NCI-H1092 (cell line): ENCODE measurements at places on chromosomes 4 and X.

GRCh38 chr4:184317234-184317918 lies 99.7 kb upstream of the ENPP6 start:
- no peak for DNase-seq

- DNase-seq: no peak
Observed at GRCh38 chr4:946103-946450, 13.8 kb downstream of the TMEM175 start.

DNA sequence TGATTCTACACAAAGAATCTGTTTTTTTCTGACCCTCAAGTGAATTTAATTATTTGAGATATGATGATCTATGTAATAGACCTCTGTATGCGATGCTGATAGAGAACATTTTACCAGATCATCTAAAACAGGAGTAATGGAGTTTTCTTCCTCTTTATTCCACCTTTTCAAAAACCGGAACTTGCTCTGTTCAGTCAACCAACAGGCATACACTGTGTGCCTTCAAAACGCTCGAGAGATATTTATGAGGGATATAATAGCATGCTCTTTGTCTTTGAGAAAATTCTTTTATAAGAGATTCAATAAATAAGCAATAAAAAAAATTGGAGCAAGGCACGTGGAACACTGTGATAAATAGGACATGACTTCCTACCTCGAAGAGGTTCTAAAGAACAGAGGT lies 2.0 kb downstream of the NYX start:
- no peak for DNase-seq

DNA sequence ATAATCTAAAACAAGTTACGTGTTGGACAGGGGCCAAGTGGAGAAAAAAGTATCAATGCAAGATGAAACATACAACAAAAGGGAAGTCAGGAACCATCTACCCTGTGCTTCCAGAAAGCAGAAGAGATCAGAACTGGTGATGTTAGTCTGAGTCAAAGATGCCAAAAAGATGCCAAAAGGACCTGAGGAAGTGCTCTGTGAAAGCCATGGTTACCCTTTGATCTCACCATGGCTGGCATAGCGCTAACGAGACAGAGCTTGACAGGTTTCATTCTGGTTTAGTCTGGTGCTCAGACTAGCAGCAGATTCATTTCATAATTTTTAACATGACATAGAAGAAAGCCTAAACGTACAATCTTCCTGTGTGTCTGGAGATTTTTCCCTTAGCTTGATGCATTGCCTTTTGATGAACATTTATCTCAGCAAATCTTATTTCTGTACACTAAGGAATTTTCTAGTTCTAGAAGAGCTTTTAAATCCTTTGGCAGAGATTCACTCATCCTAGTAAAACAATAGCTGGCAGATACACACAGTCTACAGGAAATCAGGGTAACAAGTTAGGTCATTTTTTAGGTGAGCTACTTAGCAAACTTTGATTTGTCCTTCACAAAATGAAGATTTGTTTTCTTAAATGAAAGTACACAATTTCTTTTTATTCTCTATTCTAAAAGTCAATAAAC lies 87.7 kb downstream of the COL25A1 start:
- no peak for DNase-seq

DNA sequence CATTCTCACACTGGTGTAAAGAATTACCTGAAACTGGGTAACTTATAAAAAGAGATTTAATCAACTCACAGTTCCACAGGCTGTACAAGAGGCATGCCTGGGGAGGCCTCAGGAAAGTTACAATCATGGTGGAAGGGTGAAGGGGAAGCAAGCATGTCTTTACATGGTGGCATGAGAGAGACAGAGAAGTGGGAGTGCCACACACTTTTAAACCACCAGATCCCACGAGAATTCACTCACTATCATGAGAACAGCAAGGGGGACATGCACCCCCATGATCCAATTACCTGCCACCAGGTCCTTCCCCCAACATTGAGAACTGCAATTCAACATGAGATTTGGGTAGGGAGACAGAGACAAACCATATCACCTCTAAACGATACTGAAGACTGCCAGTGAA lies 23.0 kb downstream of the EPGN start:
- no peak for DNase-seq

- no peak for DNase-seq
Observed at GRCh38 chrX:110359273-110359672, 625 bp downstream of the RTL9 start.

GRCh38 chrX:103276581-103277002 lies at the start of gene TCEAL5:
TSS of gene TCEAL5 (minus strand) at chrX:103276750. CDS start at chrX:103274563, 2,187 bp downstream.
- DNase-seq: no peak

DNA sequence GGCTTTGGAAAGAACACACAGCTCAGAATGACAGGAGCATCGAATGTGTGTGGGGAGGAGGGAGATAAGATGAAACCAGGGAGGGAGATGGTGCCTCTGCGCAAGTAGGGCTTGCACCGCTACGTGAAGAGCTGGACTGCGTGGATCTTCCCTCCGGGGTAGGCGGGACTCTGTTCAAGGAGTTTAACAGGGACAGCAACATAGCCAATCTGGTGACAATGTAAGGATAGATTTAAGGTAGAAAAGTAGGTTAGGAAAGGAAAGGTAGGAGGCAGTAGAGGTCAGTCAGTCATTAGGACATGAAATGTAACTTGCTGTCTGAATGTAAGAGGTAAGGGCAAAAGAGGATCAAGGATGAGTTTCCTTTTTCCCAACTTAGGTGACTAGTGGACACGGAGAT lies 152.5 kb downstream of the DCTD start:
- no peak for DNase-seq

- DNase-seq: no peak
Observed at GRCh38 chrX:46754586-46755061, 4.3 kb downstream of the SLC9A7 start.

GRCh38 chrX:20519826-20520225 lies 253.1 kb upstream of the RPS6KA3 start:
- DNase-seq: no peak

- no peak for DNase-seq
Observed at GRCh38 chrX:6778544-6779503, 243.9 kb upstream of the VCX3A start.

DNA sequence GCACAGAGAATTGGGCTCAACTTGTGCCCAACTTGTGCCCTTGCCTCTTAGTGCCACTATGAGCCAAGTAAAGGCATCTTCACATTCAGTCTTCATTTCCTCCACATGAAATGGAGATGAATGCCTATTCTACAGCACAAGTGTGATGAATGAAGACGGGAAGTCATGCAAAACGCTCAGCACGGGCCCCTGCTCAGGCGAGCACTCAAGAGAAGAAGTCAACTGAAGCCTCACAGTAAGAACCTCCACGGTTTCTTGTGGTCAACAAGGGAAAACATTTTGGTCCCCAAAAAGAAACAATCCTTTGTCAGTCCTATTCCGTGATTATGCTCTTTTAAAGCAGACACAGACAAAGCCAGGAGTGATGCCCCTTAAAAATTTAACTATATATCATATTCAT lies 87.0 kb downstream of the IRF2 start:
- no peak for DNase-seq

- no peak for DNase-seq
Observed at GRCh38 chr4:522911-523443, 24.0 kb downstream of the PIGG start.

- DNase-seq: no peak
Observed at GRCh38 chrX:1391707-1392375, at the start of gene SLC25A6. TSS of gene SLC25A6 (minus strand) at chrX:1392113. CDS start at chrX:1392009, 104 bp downstream.

DNA sequence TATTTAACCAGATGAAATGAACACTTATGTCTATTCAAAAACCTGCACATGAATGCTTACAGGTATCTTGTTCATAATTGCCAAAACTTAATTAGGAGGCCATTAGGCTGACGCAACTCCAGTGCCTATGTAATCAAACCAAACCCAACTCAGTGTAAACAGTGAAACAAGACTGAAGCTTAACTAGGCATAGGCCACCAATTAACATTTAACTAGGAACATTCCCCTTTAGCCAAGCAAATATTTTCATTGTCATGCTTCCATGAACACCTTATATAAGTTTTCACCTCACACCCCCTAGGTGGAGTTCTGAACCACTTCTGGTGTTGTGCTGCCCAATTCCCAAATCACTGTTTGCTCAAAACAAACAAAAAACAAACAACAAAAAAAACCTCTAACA lies 686.0 kb downstream of the STPG2 start:
- DNase-seq: no peak

GRCh38 chrX:44088510-44089144 lies 115.4 kb upstream of the NDP start:
- no peak for DNase-seq

GRCh38 chr4:109801895-109802319 lies at the start of gene CFI:
TSS of gene CFI (minus strand) at chr4:109801999. CDS start at chr4:109801971, 28 bp downstream.
- no peak for DNase-seq

- no peak for DNase-seq
Observed at GRCh38 chrX:69214463-69214862, 49.2 kb upstream of the PJA1 start.

- no peak for DNase-seq
Observed at GRCh38 chr4:74379912-74380311, 15.0 kb downstream of the EREG start.

GRCh38 chr4:22764183-22764582 lies 71.4 kb downstream of the GBA3 start:
- DNase-seq: no peak

DNA sequence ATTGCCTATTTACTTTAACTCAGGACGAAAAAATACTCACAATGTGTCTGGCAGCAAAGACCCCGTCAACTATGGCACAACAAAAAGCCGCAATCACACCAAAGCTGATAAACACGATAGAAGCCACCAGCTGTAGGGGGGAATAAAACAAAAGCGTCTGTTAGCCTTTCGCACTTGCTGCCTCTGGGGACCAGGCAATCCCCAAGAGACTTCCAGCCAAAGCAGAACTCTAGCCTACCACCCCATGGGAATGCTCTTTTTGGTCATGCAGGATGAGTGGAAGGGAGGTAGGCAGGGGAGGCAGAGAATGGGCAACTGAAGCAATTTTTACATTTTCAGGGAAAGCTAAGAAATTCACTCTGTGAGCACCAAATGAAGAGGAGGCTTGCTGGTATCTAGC lies 20.1 kb downstream of the TMEM255A start:
- DNase-seq: no peak

DNA sequence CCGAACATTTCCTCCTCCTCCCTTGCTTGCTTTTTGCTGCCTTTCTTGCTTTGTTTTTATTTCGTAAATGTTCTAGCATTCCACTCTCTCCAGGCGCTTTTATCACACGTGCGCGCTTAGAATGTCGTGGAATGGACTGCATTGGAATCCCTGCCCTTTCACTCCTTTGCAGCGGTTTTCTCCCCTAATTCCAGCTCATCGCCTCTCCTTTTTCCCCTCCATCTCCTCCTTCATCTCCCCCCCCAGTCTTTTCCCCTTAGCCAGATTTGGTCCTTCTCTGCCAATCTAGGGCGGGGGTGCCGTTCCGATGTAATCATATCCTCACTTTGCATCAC lies 579 bp downstream of the OGT start:
- DNase-seq: no peak

DNA sequence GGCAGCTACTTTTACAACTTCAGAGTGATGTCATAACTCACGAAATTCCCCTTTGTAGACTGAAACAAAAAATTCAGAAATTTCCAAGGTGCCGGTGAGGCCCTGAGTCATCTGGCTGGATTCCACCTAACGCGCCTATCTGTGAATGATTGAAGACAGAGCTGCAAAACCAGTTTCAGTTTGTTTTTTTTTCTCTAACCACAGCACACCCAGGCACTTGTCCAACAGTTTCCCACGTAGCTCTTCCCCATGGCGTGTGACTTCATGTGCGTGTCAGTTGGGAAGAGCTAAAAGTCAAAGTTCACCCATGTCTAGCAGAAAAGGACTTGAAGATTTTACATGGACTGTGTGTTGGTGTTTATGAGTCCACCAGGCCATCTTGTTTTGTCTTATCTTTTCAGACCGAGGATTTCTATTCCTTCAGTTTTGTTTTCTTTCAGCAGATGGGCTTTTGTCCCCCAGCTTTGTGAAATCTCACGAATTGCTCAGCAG lies 16.4 kb downstream of the TCEANC start:
- DNase-seq: no peak

DNA sequence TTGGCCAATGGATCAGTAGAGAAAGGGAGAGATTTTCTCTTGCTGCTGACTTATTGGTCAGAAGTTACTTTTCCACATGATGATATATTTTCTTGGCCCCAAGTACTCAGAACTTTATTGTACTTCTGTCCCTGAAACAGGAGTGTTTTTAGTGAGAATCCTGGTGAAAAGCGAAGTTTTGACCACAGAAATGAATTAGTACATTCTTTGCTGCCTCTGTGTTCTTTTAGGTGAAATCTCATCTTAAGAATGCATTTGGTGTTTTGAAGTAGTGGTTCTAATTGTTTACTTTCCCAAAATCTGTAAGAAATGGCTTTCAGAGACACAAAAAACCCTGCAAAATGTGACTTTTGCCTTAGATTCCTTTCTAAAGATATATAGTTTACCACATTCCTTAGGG lies 240.4 kb downstream of the FRMPD4 start:
- no peak for DNase-seq

DNA sequence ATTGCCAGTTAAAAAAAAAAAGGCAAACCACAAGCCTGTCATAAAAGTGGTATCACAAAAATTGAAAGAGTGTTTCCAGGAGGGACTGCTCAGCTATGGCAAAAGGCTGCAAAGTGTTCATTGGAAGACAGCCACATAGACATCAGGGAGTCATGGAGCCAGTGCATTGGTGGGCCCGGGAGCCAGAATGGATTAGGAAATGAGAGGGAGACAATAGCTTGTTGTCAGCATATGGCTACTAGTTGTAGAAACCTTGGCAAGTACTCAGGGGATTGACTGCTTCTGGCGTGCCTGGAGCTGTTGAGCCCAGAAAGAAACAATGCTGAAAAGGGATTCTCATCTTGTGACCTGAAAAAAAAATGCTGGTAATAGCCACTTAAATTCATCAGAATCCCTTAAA lies 5.0 kb downstream of the GAR1 start:
- DNase-seq: no peak

- no peak for DNase-seq
Observed at GRCh38 chr4:123788577-123788976, 392.0 kb downstream of the SPRY1 start.

GRCh38 chr4:67892905-67893304 lies 9.1 kb upstream of the TMPRSS11D start:
- DNase-seq: no peak

DNA sequence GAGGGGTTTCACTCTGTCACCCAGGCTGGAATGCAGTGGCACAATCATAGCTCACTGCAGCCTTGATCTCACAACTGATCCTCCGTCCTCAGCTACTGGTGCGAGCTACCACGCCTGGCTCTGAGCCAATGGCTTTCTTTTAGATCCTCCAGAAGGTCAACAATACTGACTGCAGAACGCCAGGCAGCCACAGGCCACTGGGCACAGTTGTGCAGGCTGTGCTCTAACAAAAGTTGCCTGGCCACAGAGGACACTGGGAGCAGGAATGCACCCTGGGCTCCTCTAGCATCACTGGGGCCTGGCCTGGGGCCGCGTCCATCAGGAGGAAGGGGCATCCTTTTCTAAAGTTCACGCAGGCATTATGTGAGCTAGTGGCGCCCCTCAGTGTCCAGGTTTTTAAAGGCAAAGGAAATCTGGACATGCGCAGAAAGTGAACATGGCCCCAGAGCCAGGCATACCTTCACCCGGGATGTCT lies 14.9 kb upstream of the PORCN start:
- DNase-seq: peak; percentile 5

- no peak for DNase-seq
Observed at GRCh38 chrX:131626681-131627296, 82.9 kb downstream of the OR13H1 start.
